Activated T-cell treated with anti-CD3 and anti-CD28 coated beads, Interleukin-2, amount 50 U/mL, for 48 hours (primary cell): ENCODE measurements at places on chromosomes 4 and X.

- DNase-seq: no peak
These were observed 28.0 kb downstream of the LHFPL1 start for GRCh38 chrX:112651766-112652165.

DNA sequence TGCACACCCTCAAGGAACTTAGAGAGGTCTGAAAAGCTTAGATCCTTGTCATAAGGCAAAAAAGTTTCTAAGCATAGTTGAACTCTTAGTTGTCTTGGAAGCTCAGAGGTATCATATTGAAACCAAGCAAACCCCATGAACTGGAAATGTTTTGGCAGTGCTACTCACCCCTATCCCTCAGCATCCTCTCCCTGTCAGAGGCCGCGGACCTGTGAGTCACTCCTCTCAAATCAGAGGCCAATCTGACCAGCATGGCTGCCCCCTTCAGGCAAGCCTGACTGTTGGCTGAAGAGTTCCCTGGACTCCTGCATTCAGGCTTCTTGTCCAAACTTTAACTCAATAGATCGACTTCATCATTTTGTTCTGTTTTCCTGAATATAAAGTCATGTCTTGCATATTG lies 69.4 kb downstream of the KCNIP4 start:
- DNase-seq: peak; percentile 15

GRCh38 chr4:113823291-113823659 lies 61.7 kb upstream of the CAMK2D start:
- DNase-seq: no peak

- no peak for DNase-seq
These were observed 4.4 kb upstream of the AFM start for GRCh38 chr4:73477176-73477575.

DNA sequence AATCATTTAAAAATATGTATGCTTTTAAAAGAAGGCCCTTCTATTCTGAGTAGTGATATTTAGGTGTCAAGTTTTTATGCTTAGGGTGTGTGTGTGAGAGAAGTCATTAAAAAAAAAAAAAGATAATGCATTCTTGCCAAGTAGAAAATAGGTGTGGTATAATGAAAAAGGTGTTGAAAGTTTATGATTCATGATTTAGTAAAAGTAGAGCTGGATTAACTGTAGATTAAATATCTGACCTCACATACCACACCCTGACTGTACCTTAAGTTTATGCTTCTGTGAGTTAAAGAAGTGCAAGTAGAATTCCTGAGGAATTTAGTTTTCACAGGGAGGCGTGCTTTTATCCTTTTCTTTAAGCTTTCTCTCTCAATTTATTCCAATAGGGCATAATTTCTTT lies 71.1 kb downstream of the BMPR1B start:
- DNase-seq: no peak

- DNase-seq: no peak
These were observed 5.9 kb upstream of the GRPEL1 start for GRCh38 chr4:7073526-7074390.

- DNase-seq: no peak
These were observed 101.3 kb downstream of the LARP1B start for GRCh38 chr4:128162434-128162833.

- DNase-seq: no peak
These were observed 679 bp upstream of the MSL3 start for GRCh38 chrX:11757397-11757718.

DNA sequence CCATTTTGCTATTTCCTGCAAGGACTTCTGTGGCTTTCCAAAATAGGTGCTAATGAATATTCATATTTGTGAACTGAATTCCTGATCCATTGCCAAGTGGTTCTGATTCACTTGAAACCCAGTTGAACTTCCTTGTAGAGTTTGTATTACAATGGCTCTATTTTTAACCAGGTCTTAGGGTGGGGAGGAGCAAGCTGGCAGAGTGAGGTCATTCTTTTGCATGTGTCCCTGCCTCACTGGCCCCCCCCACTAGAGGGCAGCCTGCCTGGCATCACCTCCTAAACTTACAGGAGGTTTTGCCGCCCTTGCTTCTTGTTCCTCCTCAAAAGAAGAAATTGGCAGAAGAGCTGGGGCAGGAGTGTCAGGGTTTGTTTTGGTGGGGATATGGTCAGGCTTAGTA lies 10.5 kb downstream of the PTTG2 start:
- DNase-seq: peak; percentile 70

DNA sequence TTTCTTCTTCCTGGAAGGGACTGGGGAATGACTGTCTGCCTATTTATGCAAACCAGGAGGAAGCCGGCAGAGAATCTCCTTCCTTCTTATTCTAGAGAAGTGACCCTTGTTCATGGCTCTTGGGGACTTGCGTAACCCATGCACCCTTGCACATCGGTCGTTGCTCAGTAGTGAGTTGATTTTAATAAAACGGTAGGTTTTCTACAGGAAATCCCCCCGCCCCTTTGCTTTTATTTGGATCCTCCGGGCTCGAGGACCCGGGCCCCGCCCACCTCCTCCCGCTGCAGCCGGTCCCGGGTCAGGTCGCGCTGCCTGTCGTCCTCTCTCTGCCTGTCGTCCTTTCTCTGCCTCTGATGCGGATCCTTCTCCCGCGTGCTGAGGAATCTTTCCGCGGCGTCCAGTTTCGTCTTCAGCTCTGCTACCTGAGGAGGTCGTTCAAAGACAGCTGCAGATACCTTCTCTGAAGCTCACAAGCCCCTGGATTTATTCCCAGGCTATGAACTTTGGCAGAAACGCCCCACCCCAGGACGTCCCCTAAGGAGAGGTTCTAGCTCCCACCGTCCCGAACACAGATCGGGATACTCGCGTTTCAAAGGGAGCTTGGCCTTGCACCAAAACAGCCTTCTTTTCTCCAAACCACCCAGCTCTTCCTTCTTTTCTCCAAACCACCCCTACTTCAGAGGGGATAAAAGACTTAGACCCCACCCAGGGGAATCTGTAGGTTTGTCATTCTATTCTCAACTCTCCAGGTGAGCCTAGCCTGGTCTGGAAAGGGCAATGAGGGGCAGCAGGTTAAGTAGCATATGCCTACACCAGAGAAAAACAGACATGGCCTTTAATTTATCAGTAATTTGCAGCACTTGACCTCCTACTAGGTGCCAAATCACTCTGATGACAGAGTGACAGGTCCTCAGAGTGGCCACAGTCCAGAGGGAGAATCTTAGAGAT lies 7.0 kb downstream of the TNIP3 start:
- peak; percentile 43 for DNase-seq

DNA sequence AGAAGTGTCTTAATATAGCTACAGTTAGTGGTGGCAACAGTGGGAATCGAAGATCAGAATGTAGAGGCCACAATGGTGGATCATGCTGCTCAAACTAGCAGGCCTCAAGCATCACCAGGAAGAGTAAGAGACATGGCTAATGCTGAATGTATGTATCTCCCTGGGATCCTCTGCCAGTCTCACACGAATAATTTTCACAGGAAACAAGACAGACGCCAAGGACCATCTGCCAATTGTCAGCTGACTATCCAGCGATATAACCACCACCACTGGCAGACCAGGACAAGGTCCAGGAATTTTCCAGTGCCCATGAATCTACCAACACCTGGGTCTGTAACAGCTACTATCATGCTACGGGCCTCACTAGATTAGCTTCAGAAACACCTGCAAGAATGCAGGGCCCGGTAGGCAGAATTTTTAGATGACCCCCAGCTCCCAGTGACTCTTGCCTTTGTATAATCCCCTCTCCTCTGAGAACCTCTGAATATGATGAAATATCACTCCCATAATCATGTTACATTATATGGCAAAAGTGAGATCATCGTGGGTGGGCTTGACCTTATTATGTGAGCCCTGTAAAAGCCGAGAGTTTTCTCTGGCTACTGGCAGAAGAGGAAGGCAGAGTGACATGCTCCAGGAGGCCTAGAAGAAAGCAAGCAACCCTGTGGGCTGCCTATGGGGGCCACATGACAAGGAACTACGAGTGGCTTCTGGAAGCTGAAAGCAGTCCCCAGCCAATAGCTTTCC lies 429.8 kb downstream of the BCOR start:
- DNase-seq: no peak
